Left renal pelvis (tissue), 4 donors: ENCODE measurements at places on chromosomes 2 and 18. TPM values are rescaled to one million over a fixed set of nuclear protein-coding genes. Genes with fewer than 3 reads are reported as not detected.

- no peak for DNase-seq
Observed at GRCh38 chr2:151781642-151782041, 46.6 kb downstream of the ARL5A start.

MALL gene
- 15.3 TPM for polyA plus RNA-seq

DNA sequence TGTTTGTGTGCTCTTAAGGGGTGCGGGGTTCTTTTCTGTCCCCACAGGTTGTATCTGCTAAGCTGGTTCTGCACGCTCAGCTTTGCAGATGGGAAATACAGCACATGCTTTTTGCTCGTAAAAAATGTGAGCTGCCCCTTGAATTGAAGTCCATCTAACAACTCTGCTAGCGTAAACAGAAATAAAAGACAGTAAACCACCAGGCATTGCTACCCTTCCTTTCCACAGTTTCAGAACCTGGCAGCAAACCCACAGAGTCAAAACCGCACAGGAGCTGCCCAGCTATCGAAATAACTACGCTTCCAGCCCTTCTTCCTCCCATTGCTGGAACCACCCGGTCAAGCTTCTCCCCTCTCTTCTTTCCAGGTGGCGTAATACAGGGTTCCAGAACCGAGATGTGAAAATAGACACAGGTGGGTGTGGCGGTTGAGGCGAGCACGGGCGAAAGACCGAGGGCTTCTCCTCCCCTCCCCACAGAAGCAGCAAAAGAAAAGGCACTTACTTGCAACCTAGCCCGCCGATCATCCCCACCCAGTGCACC is 479 bp downstream of the SCN9A start:
- DNase-seq = no peak

GRP gene
- polyA plus RNA-seq = not detected

GRCh38 chr2:54673501-54673998 is 49.9 kb upstream of the EML6 start:
- DNase-seq = no peak

DNA sequence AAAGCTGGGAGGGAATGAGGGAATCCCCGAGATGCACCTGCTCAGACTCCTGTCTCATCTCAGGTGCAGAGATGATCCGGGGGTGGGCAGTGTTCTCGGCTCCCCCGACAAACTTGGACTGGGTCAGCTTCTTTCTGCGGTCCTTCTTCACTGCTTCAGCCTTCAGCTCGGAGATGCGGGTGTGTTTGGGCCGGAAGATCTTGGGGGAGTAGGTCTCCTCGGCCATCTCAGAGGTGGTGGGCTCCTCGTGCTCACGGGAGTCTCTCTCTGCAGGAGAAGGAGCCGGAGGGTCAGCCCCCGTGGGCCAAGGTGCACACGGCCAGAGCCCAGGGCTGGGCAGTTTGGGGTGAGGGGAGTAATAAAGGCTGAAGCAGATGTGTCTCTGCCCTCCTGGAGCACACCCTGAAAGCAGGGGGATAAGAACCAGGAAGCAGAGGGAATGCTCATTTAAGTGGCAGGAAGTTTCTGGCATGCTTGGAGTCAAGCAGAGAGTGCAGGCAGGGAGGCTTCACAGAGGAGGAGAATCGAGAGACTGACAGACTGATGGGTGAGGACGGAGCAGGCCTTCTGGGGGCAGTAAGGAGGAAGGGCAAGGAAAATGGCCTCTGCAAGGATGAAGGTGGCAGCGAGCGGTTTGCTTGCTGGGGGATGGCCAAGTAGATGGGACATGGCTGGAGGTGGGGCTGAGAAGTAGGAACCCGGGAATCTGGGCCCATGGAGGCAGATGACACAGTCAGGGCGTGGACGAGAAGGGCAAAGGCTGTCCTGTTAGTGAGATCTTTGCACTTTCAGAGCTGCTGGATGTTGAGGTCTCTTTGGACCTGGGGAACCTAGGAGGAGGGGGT is 16.3 kb downstream of the IGFBP5 start:
- no peak for DNase-seq

GPR75 gene
- 2.3 TPM for polyA plus RNA-seq

FAM110C gene
- polyA plus RNA-seq = 12.5 TPM

GRCh38 chr2:32248299-32248698 is 16.4 kb downstream of the NLRC4 start:
- DNase-seq = no peak

INHBB gene
- polyA plus RNA-seq = 0.11 TPM

DNA sequence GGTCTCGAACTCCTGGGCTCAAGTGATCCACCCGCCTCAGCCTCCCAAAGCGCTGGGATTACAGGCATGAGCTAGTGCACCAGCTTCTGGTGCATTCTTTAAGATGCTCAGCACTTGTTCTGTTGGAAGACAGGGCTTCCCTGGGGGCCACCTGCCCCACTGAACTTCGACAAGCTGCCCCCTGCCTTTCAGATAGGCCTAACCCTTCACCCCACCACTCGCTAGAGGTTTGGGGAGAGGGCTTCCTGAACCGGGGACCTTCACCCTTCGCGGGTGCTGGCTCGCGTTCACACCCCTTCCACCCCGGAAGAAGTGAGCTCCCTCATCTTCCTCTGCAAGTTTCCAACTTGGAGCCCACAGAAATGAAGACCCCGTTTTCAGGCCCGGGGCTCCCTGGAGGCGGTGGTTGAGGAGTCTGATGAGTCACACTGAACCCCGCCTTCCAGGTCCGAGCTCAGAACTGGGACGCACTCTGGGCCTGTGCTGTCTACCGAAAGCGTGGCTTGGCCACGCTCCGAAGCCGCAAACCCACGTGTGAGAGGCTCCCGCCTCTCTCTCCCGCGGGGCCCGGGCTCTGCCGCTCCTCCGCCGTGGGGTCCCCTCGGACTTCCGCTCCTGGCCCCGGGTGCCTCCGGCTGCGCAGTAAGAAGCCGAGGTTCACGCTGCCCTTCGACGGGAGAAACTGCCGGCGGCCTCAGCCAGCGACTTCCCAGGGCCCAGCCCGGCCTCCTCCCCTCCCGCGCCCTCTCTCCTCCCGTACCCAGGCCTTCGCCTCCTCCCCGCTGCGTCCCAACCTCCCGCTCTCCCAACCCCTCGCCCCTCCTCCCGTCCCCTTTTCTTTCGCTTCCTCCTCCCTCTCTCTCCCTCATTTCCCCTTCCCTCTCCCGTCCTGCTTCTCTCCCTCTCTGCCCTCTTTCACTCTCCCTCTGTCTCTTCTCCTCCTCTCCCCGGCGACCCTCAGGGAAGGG is 47.5 kb upstream of the SP3 start:
- no peak for DNase-seq

SNTG2 gene
- 2.4 TPM for polyA plus RNA-seq

IL1F10 gene
- polyA plus RNA-seq = not detected

DNA sequence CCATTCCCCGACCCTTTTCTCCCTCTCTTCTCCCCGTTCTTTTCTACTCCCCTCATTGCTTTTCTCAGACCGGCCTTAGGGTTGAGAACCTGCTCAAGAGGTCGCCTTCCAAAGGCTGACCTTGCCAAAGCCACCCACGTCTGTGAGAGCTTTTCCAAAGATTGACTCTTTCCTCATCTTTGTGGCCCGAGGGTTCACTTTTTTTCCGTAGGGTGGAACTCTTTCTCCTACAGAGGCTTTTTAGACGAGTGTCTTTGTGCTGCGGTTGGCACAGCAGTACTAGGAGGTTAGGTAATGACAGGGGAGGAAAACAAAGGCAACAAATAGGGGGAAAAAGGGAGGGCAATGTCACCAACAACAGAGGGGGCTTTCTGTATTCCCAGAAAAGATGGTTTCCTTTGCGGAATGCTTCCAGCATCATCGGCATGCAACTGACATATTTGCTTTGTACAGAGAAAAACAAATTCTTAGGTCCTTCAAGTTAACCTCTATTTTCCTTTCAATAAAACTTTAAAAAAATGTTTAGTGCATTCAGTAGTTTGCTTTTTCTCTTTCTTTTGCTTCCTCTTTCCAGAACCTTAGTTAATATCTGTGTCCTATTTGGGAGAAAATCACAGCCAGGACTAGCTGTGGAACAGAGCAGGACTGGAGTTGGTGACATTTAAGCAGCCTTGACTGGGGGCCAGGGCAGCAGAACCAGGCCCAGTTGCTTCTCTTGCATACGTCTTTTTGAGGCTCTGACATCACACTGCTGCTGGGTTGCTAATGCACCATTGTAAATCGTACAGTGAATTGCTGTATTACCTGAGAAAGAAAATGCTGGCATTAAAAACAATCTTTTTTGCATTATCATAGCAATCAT is 188.1 kb upstream of the FANCL start:
- no peak for DNase-seq

DNA sequence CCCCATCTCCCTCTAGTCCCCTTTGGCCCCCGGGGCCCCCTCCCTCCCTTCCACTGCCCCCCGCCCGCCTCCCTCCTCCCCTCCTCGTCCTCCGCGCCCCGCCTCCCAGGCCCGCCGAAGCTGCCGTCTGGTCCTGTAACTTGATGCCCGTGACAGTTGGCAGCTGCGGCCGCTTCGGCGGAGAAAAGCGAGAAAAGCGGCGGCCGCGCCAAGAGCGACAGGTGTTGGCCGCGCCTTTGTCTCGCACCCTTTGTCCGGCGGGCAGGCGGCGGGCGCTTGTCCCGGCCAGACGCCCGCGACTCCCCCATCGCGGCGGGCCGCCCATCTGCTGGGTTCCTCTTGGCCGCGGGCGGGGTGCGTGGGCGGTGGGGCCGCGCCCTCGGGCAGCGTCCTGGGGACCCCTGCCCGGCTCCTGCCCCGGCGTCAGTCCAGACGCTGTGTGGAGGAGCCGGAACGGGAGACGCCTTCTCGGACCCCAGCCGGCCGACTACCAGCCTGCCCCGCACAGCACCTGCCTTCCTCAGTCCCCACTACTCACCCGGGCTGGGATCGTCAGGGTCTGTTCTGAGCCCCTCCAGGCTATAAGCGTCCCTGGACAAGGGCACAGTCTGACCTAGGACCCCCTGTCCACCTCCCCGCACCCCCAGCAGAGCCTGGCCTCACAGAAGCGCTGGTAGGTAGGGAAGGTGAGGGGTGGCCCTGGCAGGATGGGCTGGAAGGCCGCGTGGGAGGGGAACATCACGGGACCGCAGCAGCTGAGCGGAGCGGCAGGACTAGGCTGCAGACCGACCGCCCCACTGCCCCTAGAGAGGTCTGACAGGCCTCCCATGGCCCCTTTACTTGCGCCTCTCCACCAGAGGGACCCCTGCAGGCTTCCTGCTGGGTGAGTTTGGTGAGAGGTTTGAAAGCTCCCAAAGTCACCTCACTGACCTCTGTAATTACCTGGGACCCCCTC is 1.2 kb upstream of the HES6 start:
- DNase-seq = no peak

DNA sequence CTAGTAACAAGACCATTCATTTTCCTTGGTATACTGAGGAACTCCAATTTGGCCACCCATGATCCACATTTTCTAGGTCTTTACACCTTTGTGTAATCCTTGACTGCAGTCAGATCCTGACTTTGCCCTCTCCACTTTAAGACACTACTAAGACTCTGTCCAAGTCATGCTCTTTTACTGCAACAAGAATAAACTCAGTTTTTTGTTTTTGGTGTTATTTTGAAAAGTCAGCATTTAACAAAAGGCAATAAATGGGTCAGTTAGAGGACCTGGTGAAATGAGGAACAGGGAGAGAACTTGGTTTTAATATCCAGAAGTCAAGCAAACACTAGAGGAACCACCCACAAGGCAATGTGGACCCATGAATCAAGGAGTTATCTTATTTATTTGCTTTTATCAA is 252.2 kb upstream of the RBBP8 start:
- no peak for DNase-seq

- DNase-seq = no peak
Observed at GRCh38 chr2:127620866-127621265, 25.1 kb upstream of the GPR17 start.

- DNase-seq = no peak
Observed at GRCh38 chr2:241110607-241111439, 8.7 kb upstream of the MTERF4 start.

ADGRF3 gene
- 0.61 TPM for polyA plus RNA-seq

DNA sequence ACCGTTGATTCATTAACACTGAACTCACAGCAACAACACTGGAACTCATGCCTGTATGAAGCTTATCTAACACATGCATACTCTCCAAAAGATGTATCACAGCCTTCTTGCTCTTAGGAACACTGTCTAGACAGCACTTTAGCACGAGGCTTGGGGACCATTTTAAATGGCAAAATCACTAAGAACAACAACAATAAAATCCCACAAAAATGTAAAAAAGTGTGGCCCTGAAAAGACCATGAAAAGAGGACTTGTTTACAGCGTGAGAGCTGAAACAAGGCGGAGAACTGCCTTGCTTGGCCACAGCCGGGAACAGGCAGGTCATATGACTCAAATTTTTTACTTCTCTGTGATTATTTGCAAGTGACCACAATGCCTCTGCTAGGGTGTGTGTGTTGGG is 48.1 kb downstream of the CHN1 start:
- DNase-seq = no peak

DNA sequence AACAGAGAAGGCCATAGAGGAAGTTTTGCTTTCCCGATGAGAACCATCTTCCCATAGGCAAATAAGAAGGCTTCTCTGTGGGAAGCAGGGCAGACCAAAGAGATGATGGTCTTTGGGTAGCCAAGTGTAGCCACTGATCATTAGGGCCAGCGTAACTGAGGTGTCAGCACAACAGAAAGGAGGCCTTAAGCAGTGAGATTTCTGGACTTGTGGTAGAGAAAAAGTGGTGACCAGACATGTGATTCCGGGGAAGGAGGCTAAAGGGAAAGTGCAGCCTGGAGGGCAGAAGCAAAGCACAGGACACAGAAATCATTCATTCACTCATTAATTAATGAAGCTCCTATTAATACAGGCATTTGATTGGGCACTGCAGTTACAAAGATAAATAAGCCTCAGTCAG is 15.4 kb downstream of the EVA1A start:
- no peak for DNase-seq

DNA sequence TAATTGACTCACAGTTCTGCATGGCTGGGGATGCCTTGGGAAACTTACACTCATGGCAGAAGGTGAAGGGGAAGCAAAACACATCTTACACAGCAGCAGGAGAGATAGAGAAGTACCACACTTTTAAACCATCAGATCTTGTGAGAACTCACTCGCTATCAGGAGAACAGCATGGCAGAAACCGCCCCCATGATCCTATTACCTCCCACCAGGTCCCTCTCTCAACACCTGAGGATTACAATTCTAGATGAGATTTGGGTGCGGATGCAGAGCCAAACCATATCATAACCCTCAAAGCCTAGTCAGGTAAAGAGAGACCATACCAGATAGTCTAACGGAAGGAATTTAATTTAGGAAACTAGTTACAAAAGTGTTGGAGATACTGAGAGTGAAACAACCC is 182.6 kb upstream of the ACVR2A start:
- no peak for DNase-seq

GRCh38 chr2:176111309-176111663 is 4.2 kb downstream of the HOXD11 start:
- DNase-seq = no peak

IL1RL1 gene
- 0.92 TPM for polyA plus RNA-seq

DNA sequence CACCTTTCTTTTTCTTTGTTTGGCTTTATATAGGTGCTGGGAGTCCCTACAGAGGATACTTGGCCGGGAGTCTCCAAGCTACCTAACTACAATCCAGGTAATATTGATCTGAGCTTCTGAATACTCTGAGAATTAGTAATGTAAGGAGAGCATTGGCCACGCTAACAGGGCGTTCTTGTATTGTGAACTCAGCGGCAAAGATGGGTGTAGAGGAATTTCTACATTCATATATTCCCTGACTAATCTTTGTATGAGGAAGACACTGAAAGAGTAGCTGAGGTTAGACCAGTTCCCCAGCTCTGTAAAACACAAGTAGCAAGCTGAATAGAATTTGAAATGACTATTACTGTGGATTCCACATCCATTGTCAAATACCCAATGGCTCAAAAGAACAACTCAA is 48.5 kb downstream of the CDK15 start:
- no peak for DNase-seq
